Neural progenitor cell (in vitro differentiated cells): ENCODE measurements at places on chromosomes 11 and 22.
A peak's percentile ranks its signal among the peaks of the same experiment; 100 is the strongest.

- peak; percentile 64 for DNase-seq
Measured at GRCh38 chr11:34640050-34640923, 19.4 kb downstream of the EHF start.

GRCh38 chr11:27234043-27234668 lies 128.9 kb downstream of the CCDC34 start:
- peak; percentile 17 for DNase-seq

- DNase-seq, result no peak
Measured at GRCh38 chr11:11780858-11781257, 60.9 kb upstream of the USP47 start.

DNA sequence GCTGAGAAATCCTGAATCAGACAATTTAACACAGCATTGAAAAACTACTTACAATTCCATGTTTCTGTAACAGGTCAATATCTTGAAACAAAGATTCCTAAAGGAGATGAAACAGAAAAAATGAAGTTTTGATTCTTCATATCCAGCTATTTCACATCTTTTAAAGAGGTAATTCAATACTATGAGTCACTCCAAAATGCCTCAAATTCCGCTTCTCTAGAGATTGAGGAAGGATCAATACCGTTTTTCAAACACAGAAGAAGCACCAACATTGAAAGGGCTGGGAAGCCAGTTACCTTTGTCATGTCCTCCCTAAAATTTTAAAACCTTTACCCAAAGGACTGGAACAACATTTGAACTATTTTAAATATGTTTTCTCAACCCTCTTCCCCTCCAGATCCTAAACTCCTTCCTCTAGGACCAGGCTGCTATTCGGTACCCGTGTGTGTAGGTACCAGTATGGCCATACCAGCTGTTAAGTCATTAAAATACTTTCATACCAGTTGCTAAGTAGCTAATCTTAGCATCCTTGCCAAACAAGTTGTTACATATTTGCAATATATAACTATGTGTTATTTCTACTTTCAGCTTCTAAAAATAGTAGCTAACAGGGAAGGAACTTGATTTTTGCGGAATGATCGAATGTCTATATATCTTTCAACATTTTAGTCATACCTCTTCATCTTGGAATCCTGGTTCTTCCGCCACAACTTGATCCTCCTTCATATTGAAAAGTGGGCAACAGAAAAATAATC lies 2.3 kb downstream of the DMC1 start:
- DNase-seq, result no peak

GRCh38 chr22:29654420-29654819 lies 51.0 kb downstream of the NF2 start:
- DNase-seq, result no peak

- no peak for DNase-seq
Measured at GRCh38 chr11:74169738-74170458, 904 bp downstream of the C2CD3 start.

- peak; percentile 73 for DNase-seq
Measured at GRCh38 chr11:1574238-1574932, 2.3 kb upstream of the DUSP8 start.

DNA sequence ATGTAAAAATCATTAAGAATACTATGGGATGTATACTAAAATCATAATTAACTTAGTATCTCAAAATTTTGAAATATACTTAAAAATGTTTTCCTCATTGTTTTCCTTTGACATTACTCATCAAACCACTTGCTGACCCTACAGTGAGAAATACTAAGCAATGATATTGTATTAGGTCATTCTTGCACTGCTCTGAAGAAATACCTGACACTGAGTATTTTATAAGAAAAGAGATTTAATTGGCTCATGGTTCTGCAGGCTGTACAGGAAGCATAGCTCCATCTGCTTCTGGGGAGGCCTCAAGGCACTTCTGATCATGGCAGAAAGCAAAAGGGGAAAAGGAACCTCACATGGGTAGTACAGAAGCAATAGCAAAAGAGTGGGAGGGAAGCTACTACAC lies 950.9 kb upstream of the CHORDC1 start:
- DNase-seq, result no peak

DNA sequence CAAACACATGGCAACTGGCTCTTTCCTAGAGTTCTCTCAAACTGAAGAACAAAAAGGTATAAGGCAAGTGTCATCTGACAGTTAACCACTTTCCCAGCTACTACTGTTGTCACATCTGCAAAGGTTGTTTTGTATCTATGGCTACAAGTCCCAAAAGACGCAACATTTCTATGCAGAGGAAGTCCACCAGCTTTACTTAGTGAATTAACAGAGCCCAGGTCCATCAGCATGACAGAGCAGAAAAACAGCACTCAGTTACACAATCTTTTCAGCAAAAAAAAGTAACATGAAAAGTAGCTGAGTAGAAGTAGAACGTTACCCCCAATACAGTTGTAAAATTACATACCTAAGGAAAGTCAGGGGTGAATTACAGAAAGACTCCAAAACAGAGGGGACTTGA lies 12.1 kb downstream of the CPSF7 start:
- no peak for DNase-seq

DNA sequence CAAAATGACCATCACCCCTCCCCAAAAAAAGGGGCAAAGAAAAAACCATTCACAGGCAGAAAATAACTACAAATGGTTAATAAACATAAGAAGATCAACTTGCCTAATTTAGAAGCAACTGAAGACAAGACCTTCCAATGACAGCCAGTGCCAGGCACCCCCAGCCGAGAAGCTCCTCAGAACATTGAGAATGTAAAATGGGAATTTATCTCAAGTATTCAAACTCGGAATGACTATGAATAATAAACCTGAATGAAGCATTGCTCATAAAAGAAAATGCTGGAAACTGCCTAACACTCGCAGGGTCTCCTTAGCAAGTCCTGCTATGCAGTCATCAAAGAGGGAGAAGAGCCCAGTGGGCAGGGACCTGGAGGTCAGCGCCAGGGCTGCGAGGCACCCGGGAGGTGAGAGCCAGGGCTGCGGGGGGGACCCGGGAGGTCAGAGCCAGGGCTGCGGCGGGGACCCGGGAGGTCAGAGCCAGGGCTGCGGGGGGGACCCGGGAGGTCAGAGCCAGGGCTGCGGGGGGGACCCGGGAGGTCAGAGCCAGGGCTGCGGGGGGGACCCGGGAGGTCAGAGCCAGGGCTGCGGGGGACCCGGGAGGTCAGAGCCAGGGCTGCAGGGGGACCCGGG lies 23.2 kb upstream of the MOB2 start:
- no peak for DNase-seq

DNA sequence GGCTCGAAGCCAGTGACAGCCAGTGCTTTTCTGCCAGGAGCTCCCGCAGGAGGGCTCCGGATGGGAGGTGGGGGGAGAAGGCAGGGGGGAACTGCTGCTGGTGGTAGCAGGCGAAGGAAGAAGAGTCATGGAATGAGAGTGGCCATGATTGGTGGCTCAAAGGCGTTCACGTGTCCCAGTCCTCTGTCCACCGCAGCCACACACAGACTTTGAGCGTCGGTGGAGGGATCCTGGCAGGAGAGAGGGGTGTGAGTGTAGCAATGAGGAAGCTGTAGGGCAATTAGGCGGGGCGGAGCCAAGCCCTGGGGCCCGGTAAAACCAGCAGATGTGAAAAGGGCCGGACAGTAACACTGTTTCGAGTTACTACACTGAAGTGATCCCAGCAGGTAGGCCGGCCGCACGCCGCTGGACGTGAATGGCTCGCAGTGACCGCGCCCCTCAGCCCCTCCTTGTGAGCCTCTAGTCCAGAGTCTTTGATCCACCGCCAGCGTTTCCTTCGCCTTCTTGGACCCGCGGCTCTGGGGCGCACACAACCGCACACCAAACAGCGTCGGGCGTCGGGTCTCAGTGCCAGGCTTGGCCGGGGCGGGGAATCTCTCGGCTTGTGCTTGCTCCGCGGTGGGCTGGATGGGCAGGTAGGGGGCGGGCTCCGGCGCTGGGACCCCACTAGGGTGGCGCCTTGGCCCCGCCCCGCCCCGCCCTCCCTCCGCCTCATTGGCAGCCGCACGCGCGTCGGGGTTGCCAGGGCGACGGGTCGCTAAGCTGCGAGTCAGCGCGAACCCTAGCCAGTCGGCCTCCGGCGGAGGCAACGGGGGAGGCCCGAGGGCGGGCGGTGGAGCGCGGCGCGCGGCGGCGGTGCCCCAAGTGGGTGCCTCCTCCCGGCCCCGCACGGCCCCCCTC lies at the start of gene LRRC10B:
LRRC10B (plus strand) TSS at position 788 of the 900 bp plus-strand sequence. CDS start 250 bp downstream, outside the sequence.
- DNase-seq, result peak; percentile 96

DNA sequence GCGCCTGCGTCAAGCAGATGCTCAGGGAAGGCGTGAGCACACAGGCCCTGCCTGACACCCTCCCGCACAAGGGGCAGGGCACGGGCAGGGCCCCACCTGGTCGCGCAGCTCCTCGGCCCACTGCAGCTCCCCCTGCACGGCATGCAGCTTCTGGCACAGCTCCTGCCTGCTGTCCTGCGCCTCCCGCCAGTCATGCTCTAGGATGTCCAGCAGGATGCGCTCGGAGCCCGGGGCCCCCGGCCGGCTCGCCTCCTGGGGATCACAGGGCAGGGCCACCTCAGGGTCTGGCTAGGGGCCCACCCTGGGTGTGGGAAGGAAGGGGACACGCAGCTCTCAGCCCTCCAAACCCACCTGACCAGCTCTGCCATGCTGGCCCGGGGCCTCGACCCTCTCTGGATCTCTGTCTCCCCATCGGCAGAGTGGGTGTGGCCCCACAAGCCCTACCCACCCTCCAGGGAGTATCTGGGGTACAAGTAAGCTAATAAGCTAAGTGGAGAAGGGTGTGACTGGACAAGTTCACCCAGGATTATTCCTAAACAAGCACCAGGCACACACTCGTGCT lies 10.7 kb downstream of the CARD10 start:
- no peak for DNase-seq

DNA sequence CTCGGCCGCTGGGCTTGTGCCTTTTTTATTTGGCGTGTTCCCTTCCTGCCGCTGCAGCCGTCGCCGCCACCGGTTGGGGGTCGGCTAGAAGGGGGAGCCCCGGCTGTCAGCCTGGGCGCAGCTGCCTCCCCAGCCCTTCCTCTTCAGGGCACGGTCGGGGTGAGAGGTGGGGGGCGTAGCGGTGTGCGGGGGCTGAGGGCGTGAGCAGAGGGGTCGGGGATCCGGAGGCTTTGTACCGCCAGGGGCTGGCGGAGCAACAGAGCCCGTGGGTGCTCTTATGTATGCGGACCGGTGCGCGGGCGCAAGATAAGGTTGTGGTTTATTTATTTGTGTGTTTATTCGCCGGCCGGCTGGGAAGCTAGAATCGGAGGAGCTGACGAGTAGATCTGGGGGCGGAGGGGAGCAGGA lies 477 bp downstream of the ZBTB16 start:
- DNase-seq, result peak; percentile 75

GRCh38 chr11:24556693-24557092 lies 59.8 kb downstream of the LUZP2 start:
- no peak for DNase-seq

- no peak for DNase-seq
Measured at GRCh38 chr11:10550503-10551289, 9.7 kb upstream of the RNF141 start.

DNA sequence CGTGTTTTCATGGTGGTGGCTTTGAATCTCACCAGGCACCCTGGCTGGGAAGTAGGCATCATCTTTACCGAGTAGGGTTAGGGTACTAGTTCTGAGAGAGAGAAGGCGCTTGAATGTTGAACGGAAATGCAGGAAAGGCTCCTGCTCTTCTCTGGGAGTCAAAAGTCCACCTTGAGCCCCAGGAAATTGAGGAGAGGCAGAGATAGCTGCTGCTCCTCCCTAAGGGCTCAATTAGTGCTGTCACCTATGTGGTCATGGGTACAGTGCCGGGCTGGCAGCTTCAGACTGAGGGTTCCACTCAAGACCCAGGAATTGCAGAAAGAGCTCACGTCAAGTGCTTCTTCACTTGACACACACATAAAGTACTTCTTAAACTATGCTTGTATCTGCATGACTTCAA lies 1.7 kb downstream of the CCDC157 start:
- DNase-seq, result no peak

DNA sequence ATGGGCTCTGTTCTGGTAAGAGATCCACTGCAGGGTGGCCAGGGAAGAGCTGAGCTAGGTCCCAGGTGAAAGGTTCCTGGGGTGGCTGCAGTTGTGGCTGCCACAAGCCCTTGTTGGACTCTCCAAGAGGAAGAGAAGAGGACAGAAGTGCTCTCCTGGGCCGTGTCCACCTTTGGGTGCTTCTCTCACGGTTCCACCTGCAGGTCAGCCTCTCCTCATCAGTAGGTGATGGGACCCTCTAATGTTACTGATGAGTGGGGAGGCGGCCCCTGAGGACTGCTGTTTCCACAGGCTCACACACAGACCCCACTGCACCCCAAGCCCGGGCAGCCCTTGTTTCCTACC lies 804.9 kb downstream of the BRD1 start:
- no peak for DNase-seq

DNA sequence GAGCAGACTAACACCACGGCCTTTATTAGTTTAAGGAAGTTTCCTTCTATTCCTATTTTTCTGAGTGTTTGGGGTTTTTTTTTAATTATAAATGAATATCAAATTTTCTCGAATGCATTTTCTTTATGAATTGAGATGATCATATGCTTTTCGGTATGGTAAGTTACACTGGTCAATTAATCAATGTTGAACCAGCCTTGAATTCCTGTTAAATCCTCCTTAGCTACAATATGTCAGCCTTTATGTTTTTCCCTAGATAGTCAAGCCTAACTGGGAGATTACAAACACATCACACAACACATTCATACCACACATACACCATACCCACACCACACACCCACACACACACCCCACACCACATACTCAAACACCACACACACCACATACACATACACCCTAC lies 247.6 kb downstream of the BRD1 start:
- no peak for DNase-seq

DNA sequence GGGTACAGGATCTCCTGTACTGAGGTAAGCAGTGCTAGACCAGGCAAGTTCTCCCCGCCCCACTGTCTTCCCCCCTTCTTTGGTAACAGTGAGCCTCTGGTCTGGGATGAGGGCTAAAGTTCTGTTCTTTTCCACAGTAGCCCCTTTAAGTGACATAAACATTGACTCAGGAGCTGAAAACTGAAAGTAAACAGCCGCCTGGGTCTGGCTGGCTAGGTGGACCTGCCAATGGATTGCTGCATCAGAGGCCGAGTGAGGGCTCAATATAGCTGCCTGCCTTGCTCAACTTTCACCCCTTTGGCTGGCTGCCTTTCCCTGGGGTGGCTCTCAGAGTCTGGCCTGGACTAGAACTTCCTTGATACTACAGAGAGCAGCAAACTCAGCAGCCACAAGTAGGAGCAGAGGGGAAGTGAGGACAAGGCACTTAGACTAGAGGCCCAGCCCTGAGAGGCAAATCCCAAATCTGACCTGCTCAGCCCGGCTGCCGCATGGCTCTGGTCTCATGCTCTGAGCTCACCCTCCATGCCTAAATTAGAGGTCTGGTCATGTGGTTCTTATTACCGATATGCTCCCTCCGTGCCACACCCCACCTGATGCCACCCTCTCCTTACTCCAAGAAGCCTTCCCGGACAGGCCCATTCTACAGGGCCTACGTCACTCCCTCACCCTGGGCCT lies 9.6 kb upstream of the UCP3 start:
- no peak for DNase-seq
